CMK (cell line): ENCODE measurements at places on chromosomes 3 and 15.

- no peak for DNase-seq
These were observed 22.6 kb downstream of the RARRES1 start for GRCh38 chr3:158709666-158710083.

GRCh38 chr15:80785335-80785734 lies 6.2 kb downstream of the CEMIP start:
- DNase-seq: no peak

DNA sequence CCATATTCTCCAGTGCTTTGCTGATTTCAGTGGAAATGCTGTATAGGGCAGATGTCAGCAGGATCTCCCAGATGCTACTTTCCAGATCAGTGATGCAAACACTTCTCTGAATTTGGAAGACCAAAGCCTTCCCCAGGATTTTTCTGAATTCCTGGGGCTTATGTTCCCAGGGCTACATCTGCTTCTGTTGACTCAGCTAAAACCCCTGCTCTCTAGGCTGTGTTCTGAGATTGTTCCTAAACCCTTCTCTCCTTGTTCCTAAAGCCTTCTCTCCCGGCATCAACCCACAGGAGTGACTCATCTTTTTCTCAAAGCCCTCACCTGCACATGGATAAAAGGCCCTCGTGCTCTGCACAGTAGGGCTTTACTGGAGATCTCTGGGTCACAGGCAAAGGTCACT lies 35.5 kb downstream of the FAH start:
- no peak for DNase-seq

DNA sequence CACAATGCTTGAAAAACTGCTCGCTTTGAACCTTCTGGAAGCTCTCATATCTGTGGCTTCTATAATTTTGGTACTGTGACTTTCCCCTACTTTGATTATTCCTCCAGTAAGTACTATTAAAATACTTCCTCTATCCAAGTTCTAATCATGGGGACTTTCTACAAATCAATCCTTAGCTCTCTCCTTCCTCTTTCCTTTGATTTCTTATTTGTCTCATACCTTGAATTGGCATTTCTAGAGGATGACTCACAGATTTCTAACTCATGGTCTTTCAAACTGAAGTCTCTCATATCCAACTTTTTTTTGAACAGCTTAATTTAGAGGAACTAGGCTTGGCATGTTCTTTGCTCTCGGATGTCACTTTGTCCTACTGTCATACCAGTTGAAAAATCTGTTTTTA lies 241.8 kb downstream of the TBC1D5 start:
- DNase-seq: no peak

DNA sequence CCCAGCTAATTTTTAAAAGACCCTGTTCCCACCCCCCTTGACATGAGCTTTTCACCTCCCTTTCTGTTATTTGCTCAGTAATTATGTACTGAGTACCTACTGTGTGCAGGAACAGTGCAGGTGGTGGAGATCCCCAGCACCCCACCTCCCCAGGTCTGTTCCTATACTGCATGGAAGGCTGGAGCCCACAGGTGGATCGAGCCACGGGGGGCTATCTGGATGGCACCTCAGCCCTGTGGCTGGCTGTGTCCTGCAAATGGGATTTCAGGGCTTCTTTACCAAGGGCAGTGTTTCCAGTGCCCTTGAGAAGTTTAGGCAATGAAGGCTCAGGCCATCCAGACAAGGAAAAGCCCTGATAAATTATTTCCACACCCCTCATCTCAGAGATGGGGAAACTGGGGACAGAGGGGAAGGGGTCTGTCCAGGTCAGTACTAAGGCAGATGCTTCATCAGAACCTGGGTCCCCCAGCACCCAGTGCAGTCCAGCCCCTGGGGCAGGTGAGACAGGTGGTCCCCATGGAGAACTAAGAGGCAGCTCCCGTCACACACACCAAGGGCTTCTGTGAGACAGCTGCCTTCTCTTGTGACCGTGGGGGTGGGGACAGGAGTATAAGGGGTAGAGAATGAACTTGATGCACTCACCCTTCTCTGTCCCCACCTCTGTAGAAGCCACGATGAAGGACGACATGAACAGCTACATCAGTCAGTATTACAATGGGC lies 109.6 kb downstream of the ETFA start:
- no peak for DNase-seq

- DNase-seq: no peak
These were observed 119.7 kb upstream of the DLG1 start for GRCh38 chr3:197417911-197418618.

DNA sequence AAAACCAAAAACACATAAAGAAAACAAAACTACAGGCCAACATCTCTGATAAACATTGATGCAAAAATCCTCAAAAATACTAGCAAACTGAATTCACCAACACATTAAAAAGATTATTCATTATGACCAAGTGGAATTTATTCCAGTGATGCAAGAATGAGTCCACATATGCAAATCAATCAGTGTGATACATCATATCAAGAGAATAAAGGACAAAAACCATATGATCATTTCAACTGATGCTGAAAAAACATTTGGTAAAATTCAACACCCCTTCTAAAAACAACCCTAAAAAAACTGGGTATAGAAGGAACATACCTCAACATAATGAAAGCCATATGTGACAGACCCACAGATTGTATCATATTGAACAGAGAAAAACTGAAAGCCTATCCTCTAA lies 265.6 kb upstream of the DCBLD2 start:
- DNase-seq: no peak
